ENCODE measurements at places on chromosomes 4 and X.

- no peak for DNase-seq
Measured at GRCh38 chr4:163590619-163591264, 96.3 kb downstream of the TMA16 start.

DNA sequence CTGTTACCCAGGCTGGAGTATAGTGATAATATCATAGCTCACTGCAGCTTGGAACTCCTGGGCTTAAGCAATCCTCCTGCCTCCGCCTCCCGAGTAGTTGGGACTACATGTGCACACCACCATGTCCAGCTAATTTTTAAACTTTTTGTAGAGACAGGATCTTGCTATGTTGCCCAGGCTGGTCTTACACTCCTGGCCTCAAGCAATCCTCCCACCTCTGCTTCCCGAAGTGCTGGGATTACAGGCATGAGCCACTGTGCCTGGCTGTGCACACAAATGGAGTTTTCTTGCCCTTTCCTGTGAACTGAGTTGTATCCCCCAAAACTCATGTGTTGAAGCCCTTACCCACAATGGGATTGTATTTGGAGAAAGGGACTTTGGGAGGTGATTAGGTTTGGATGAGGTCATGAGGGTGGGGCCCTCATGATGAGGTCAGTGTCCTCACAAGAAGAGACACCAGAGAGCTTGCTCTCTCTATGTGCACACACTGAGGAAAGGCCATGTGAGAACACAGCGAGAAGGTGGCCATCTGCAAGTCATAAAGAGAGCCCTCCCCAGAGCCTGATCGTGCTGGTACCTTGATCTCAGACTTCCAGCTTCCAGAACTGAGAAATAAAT, 40.1 kb downstream of the DDX3X start:
- DNase-seq = no peak

DNA sequence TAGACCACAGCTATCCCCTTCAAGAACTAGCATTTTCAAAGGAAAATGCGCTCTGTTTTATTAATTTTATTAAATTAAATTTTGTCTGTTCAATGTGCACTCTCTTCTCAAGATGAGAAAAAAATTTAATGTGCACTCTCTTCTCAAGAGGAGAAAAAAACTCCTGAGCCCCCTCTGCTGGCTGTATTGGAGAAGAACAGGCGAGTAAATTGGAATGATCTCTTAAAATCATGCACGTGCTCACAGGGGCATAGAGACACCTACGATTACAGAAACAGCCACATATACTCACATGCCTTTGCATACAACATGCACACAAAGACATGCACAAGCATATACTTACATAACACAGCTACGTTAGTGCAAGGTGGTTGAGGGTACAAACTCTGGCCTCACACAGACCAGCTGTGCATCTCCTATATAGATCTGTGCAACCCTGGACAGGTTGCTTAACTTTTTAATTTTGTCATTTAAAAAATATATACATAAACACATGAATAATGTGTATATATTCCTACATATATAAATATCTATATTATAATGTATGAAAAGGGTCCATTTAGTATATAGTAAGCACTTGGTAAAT, 176.2 kb upstream of the CXorf66 start:
- no peak for DNase-seq

GRCh38 chrX:48784726-48785125, 1.7 kb upstream of the GATA1 start:
- DNase-seq = no peak

DNA sequence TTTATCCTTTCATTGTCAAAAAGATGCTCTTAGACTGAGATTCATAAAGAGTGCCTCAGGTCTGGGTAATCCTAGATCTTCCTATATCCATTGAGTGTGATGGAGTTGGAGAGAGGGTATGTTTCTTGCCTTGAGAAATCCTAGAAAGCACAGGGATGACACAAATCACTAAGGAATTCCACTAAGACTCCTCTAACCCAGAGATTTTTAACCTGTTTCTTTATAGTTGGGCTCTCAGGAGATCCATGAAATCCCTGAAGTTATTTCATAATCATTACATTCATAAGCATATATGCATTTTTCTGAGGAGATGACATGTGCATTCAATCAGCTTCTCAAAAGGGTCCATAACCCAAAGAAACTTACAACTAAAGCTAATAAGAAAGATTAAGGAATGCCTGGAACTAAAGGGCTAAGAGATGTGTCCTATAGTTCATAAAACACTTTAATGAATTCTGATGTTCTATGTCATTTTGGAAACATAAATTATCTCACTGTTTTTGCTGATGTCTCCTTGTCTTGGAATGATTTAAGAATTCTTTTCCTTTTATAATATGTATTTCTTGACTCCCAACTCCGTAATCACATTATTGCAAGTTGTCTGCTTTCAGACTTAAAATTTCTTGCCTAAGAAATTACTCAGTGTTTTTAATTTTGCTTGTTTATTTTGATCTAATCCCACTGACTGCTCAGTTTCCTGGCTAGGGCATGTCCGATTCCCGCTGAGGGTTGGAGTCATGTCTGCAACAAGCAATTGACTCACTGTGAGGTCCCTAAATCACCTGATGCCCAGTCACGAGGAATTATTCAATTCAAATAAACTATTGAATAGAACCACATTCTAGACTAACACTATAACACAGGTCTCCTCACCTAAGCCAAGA, 2.8 kb upstream of the AMTN start:
- DNase-seq = no peak

DNA sequence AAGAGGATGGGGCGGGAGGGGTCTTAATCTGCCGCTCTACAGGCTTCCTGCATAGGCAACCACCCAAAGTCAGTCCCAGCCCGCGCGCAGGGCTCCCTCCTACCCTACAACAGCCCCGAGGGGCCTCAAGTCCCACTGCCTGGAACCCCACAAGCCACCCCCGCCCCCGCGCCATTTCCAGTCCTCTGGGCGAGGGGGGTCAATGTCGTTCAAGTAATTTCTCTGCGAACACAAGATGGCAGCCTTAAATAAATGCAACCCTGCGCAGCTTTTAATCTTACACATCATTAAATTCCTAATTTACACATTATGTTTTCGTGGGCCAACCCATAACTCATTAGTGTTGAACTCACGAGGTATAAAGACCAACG, 92.9 kb downstream of the BCOR start:
- no peak for DNase-seq

DNA sequence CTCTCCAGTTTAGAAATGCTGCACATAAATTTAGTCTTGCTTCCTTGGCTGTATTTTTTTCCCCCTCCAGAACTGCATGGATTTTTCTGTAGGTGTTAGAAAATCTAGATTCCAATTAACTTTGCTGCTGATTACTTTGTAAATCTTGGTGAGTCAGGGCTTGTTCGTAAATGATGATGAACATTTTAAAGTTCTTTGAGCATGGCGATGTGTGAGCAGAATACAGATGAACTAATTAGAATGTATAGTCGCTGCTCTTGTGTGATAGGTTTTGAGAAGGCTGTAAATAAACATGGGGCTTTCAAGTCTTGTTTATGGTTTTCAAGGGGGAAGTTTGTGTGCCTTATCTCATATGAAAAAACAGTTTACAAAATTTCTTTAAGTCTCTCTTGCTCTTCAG, 23.3 kb downstream of the LIMCH1 start:
- DNase-seq = no peak

- no peak for DNase-seq
Measured at GRCh38 chr4:14816623-14817261, 185.5 kb upstream of the CPEB2 start.

DNA sequence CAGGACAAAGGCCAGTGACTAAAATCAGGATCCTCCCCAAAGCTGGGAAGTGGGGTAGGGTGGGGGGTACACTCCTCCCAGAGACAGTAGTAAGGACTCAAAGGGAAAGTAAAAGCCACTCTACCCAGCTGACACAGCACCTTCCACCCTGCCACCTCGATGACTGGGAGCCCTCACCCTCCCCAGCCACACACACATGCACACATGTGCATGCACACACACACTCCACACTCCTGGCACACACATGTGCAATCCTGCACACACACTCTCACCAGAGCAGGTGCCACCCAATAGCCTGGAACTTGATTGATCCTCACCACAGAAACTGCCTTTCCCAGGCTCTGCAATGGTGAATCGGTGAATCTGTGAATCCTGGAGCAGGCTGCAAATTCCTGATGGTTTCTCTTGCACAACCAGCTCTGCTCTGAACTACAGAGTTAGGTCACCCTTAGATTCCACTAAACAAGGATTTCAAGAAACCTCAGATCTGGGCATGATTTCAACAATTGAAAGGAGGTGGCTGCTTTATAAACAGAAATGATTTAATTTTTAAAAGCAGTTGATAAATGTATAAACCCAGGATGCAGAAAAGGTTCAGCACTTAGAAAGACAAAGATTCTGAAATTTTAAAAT, 21.5 kb downstream of the AMOT start:
- no peak for DNase-seq

GRCh38 chr4:13325744-13326143, 158.4 kb downstream of the RAB28 start:
- DNase-seq = no peak

DNA sequence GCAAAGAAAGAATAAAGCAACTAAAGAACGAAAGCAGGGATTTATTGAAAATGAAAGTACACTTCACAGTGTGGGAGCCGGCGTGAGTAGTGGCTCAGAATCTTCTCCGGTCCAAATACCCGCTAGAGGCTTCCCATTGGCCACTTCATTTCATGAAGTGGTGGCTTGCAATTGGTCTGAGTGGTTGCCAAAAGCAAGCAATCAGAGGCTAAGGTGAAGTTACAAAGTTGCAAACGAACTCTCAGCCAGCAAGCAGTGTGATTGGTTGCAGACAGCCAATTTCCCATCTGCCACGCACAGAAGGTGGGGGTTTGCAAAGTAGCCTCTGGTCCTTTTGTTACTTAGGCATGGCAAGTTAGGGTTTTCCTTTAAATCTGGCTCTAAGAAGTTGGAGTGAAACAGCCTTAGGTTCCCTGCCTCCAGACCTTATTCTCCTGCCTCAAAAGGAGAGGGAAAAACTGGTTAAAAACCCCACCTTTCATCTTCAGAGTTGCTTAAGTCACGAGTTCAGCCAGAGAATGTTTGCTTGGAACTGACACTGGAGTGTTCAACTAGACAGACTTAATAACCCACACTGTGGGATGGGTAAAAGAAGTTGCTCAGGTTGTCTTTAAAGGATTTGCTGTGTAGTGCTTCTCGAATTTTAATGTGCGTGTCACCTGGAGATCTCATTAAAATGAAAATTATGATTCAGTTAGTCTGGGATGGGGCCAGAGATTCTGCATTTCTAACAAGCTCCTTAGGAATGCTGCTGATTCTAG, 6.9 kb upstream of the CLOCK start:
- no peak for DNase-seq

GRCh38 chr4:40471923-40472322, 136.8 kb downstream of the CHRNA9 start:
- DNase-seq = no peak

DNA sequence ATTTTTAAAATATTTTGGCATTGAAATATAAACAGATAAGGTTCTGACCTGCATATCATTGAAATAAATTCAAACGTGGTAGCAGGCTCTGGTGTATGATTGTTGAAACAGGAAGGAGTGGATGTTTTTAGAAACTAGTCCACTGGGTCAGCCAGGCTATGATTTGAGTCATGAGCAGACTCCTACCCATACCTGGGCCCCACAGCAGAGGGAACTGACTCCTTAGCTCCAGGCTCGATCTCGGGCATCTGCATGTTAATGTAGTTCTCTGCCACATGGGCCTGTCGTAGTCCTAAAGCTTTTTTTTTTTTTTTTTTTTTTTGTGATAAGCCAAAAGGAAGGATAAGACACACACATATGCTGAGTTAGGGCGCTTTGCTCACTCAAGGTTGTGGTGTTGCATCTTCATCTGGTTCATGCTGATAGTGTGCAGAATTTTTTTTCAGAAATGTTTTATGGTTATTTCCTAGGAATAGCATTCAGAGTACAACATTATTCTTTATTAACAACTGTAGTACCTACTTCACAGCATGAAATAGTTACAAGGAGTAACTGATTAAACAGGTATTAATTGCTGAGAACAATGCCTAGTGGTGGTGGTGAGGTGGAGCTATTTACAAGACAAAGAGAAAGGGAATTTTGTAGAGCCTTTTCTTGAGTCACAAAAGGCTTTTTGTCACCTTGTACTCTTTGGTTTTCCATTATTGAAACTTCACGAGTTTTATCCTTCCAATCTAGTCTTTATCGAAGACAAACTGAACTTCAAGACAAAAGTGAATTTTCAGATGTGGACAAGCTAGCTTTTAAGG, 27.3 kb downstream of the OFD1 start:
- DNase-seq = no peak

GRCh38 chr4:89599026-89599425, 237.9 kb downstream of the SNCA start:
- no peak for DNase-seq

GRCh38 chrX:71365356-71365874, 742 bp upstream of the TAF1 start:
- no peak for DNase-seq

DNA sequence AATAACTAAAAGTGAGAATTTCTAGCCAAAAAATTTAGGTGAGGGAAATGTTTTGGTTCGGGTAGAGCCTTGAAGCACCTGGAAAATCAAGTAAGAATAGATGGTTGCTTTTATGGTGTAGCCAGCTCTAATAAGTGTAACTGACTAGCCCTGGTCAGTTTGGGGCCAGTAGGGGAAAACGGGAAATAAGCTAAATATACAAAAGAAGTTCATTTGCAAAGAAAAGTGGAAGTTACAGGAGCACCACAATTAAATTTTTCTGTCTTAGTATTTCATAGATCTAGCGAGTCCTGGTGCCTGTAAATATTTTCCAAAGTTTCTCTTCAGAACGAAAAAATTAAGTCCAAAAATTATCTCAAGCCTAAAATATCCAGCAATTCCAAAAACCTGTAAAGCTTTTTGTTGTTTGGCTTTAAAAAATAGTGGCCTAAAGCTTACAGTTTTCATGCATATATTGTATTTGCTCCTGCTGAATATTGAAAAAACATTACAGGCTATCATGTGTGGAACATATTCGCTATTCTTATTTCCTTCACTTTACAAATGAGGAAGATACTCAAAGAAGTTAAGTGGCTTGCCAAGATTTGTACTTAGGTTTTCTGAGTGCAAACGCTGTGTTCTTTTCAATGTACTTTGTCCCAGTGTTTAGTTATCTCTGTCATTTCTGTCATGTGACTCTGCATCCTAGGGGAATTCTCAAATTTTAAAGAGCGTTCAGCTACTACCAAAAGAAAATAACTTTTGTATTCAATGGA, 7.3 kb upstream of the PTPN13 start:
- no peak for DNase-seq

- DNase-seq = no peak
Measured at GRCh38 chr4:53365121-53365485, 758 bp downstream of the SCFD2 start.

DNA sequence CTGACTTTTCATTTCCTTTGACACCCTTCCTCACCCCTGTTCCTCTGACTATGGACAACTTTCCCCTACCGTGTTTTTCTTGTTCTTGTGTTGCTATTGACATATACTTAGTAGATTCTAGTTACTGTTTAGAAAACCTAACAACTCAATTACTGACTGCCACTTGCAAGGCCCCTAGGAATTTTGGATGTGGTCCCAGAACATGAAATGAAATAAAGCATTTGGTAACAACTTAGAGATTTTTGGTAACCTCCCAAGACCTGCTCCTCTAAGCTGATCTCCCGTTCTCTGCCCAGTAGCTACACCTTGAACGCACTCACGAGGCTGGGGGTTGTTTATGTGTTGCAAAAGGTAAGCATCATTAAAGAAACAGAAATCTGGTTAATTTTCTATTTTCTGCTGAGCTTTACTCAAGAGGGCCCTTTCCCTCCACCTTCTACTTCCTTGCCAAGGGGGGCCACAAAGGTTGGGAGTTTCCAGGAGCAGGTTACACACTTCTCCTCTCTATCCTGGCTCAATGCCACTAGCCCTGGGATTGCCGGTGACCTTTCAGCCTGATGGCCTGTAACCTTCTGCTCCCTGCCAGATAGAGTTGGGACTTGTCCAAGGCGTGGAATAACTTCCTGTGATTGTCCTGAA, 20.5 kb downstream of the GAB3 start:
- no peak for DNase-seq
